Brain (organoid and tissue), 16 donors: ENCODE measurements at places on chromosomes 1 and 21. TPM values are rescaled to one million over a fixed set of nuclear protein-coding genes. Genes with fewer than 3 reads are reported as not detected.
A peak's percentile ranks its signal among the peaks of the same experiment; 100 is the strongest.

Gene SPAG17
- polyA plus RNA-seq: not detected

Gene CELA2A
- polyA plus RNA-seq: not detected

Gene FCRL2
- polyA plus RNA-seq: not detected

Gene HP1BP3
- 232 TPM for polyA plus RNA-seq

Gene B4GALT3
- polyA plus RNA-seq: 52.8 TPM

DNA sequence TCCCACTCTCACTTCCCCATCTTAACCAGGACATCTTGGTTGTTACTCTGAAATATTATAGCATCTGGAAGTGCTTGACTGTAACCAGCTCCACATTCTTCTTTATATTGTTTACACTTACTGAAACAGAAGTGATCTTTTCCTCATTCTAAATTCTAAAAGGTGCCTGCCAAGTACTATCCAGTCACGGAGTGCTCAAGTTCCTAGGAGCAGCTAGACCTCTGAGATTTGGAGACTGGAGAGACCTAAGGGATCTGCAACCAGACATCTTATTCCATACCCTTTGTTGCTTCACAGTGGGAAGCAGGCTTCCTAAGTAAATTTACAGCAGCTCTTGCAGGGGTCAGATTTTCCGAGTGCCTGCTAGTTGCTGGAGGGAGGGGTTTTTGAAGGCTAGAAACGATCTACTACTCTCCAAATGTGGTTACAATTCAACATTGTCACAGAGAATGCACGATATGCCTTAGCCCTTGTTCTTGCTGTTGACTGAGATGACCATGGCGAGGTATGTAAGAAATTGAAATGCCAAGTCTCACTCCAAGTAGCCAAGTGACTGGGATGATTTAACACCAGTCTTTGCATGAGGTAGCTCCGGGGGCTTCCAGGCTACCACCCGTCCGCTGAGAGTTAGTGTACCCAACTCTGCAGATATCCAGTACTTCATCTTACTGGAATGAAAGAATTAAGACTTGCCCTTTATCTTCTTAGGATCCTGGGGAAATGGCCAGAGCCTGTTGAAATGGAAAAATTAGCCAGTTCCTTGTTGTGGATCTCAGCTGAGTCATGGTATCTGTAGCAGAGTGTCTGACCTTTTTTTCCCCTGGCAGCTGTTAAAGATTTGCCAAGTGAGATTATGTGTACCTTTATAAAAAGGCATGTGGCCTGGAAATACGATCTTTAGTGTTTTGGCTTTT lies 150.8 kb downstream of the MAST2 start:
- DNase-seq: peak; percentile 29

GRCh38 chr1:5728663-5729355 lies 263.4 kb downstream of the NPHP4 start:
- DNase-seq: no peak

DNA sequence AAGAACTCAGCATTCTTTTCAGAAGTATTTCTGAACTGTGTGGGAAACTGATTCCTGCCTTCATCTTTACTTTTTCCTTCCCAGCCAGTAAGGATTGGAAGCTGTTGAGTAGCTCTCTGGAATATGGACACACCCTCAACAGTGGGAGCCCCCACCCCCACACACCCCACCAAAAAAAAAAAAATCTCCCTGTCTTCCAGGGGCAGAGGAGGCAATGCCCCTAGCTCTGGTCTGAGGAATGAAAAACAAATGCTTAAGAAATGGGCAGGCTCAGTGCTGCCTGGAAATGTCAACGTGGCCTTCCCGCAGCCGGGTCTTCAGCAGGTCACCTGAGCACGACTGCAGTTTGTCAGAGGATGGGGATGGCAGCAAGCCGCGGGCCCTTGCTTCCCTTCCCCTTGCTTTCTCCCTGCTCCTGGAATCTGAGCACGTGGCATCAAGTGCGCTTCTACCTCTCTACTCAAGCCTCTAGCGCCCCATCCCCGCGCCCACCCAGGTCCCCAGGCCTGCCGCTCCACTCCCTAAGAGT lies 479 bp downstream of the RGS16 start:
- DNase-seq: no peak

DNA sequence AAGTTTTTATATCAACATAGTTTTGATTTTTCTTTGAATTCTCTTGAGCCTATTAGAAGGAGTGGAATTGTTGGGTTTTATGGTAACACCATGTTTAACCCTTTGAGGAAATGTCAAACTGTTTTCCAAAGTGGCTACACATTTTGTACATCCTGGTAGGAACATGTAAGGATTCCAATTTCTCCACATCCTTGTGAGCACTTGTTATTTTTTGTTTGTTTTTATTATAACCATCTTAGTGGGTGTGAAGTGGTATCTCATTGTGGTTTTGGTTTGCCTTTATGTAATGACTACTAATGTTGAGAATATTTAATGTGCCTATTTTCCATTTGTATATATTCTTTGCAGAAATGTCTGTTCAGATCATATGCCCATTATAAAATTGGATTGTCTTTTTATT lies 120.5 kb downstream of the FGGY start:
- DNase-seq: no peak

GRCh38 chr1:231986631-231987336 lies 360.2 kb downstream of the DISC1 start:
- peak; percentile 68 for DNase-seq

- DNase-seq: no peak
These were observed 58.9 kb downstream of the LRRC40 start for GRCh38 chr1:70146488-70146887.

- DNase-seq: no peak
These were observed 2.9 kb downstream of the MTARC1 start for GRCh38 chr1:220789532-220790147.

- peak; percentile 72 for DNase-seq
These were observed at the start of gene C1orf232 for GRCh38 chr1:26168410-26169197. TSS of gene C1orf232 (minus strand) at chr1:26168963. CDS start at chr1:26168499, 464 bp downstream.

DNA sequence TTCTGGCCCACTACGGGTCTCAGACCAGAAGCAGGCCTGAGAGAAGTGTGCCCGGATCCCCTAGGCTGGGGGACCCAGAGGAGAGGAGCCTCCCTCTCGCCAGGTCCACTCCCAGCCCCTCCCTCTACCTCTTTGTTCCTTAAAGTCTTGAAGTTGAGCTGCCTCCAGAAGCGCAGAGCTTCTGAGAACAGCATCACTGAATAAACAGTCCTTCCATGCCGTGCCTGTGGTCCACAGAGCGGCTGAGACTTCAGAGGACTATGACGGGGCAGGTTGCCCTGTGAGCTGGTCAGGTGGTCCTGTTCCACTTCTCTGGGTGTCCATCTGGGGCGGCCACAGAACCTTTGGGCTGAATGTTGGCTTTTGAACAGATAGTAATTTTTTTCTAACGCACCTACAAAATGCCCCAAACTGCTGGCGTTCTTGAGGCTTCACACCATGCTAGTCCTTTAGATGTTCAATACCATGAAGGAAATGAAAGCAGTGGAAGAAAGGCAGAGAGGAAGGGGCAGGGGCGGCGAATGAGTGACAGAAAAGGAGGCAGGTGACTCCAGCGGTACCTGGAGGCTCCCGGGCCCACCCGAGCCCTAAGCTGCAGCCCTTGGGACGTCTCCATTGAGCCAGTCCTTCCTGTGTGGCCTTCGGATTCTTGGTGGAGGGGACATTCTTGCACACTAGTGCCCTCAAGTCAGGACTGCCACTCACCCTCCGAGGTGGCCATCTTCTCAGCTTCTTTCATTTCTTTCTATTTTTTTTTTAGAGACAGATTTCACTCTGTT lies 239.3 kb upstream of the VAMP3 start:
- no peak for DNase-seq

- no peak for DNase-seq
These were observed 156.4 kb downstream of the PTGER3 start for GRCh38 chr1:70891051-70891843.

GRCh38 chr1:59410457-59410856 lies 113.6 kb downstream of the FGGY start:
- DNase-seq: no peak

DNA sequence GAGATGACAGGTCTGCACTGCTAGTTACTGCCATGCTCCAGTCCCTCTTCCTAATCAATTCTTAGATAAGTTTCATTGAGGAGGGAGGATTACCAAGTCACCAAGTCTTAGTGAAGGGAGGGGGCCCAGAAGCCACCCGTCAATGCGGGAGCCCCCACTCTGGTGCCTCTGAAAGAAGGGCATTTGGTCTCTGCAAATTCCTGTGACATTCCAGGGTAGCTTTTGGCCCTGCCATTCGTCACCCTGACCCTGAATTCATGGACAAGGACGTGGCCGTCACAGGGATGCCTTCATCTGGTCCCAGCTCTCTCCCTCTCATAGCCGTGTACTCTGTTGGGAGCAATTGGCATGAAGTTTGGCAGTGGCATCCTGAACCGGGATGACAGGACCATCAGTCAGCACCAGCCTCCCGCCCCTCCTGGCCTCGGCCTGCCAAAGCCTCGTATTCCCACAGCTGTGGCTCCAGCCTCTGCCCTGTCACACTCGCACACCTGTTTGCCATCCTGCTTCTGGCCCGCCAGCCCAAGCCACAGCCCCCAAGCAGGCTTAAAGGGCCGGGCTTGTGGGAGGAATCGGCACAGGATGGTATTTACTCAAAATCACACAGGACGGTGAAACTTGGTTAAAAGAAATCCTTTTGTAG lies 150.7 kb downstream of the CLIC6 start:
- DNase-seq: no peak

- peak; percentile 45 for DNase-seq
These were observed 55.5 kb downstream of the TGFBR3 start for GRCh38 chr1:91830242-91831131.

DNA sequence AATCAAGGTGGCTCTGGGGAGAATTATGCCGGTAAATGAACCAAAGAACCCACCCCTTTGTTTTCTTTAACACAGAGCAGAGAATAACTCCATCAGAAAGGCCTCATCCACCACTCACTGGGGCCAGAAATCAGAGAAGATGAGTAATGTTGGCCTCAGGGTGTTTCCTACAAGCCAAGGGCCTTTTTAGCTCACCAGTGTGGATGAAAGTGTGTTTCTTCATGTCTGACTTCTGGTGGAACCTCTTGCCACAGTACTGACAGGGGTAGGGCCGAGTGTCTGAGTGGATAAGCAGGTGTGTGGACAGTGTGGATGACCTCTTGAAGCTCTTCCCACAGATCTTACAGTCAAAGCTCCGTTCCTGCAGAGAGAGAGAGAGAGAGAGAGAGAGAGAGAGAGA lies 8.3 kb downstream of the GFI1 start:
- no peak for DNase-seq
